ENCODE measurements at places on chromosomes 6 and 20.

- DNase-seq = no peak
These were observed 212.1 kb downstream of the WDR27 start for GRCh38 chr6:169489563-169490245.

DNA sequence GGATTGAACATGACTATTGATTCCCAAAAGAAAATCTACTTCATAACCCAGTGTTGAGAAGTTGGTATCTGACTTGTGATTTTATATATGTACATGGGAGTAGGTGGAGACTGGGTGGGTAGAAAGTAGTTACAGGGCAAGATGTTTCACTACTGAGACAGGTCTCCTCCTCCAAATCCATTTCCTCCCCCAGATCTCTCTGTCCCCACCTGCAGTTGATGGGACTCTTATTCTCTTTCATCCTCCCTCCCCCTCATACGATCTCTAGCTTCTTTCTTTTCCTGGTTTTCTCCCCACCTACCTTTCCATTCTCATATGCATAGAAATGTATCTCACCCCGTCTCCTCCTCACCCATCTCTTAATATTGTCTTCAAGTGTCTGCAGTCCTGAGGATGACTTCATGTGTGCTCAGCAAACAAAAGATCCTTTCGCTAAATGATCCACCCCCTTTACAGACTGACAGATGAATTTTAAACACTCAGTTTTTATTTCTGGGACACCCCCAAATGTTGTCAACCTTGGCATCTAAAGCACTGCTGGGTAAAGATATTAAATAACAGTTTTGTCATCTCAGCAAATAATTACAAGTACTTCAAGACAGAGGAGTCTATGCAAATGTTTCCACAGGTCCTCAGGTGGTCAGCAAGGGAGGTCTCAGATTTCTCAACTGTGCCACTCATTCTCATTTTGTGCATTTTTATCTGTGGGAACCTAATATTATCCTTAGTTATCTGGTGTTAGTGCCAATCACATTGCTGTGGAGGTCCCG lies 18.7 kb upstream of the HECA start:
- DNase-seq = no peak

DNA sequence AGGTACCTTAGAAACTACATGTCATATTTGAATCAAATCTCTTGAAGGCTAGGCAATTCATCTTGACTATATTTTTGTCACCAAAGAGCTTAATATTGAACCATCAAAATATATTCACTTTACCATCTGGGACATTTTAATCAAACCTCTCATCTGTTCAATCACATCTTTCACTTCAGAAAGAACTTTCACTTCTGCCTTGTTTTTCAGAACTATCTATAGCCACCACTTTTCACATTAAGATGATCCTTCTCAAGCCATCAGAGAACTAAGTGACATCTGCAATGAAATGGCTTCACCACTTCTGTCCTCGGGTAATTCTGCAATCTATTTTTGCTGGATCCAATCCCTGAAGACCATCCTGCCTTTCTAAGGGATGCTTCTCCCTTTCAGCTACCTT lies 57.8 kb downstream of the OR2B2 start:
- DNase-seq = no peak

- DNase-seq = no peak
These were observed 202.8 kb downstream of the BTBD9 start for GRCh38 chr6:38436726-38437465.

DNA sequence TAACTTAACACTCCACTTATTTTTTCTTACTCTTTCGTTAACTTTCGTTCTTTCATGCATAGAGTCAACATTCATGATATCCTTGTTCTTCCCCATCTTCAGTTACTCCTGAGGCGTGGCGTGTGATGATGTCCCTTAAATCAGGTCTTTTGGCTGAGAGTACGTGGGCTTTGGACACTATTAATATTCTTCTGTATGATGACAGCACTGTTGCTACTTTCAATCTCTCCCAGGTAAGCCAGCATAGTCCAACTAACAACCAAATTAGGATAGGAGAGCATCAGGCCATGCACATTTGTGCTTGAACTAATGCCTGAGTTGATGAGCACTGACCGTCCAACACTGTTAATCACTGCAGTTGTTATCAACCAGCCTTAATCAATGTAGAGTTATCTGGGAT lies 119.6 kb downstream of the TMEM242 start:
- DNase-seq = no peak

DNA sequence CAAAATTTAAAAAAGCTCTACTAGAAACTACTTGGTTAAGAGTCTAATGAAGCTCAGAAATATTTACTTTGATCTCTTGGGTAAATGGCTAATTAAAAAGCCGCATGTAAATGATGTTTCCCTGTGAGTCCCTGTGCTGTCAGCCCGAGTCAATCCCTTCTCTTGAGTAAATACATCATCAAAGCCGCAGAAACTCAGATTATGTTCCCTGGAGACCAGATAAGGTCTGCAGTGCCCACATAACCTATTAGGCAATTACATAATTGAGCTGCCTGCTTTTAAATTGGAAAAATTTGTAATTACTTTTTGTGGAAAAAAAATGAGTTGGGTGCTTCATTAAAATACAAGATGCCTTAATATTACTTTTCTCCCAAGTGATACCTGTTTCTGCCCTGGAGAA lies 83.1 kb downstream of the KIZ start:
- no peak for DNase-seq

- no peak for DNase-seq
These were observed 148.8 kb downstream of the ARID1B start for GRCh38 chr6:156925718-156926607.

- no peak for DNase-seq
These were observed 103.5 kb downstream of the LAMP5 start for GRCh38 chr20:9617940-9618339.
